ENCODE measurements at places on chromosomes 6 and 20.

DNA sequence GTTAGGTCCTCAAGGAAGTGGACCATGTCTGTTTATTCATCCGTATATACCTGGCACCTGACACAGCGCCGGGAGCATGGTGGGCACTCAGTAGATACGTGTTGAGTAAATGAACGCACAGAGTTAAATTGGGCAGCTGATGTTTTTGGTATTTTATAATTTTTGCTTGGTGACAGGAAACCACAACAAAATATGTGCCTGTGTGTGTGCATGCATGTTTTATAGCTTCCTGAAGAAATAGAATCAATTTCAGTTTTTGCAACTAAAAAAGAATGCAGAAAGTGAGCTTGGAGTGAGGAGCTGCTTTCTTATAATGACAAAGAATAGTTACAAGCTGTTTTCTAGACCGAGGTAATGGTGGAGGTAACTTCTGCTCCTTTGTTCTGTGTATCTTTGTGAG, 91.4 kb downstream of the PLCB4 start:
- DNase-seq, result no peak

- no peak for DNase-seq
These were observed 49.9 kb downstream of the TGM2 start for GRCh38 chr20:38115205-38115604.

GRCh38 chr6:94955156-94955555, 622.2 kb upstream of the MANEA start:
- DNase-seq, result no peak

- DNase-seq, result no peak
These were observed 614.5 kb downstream of the PKHD1 start for GRCh38 chr6:51472745-51473487.

DNA sequence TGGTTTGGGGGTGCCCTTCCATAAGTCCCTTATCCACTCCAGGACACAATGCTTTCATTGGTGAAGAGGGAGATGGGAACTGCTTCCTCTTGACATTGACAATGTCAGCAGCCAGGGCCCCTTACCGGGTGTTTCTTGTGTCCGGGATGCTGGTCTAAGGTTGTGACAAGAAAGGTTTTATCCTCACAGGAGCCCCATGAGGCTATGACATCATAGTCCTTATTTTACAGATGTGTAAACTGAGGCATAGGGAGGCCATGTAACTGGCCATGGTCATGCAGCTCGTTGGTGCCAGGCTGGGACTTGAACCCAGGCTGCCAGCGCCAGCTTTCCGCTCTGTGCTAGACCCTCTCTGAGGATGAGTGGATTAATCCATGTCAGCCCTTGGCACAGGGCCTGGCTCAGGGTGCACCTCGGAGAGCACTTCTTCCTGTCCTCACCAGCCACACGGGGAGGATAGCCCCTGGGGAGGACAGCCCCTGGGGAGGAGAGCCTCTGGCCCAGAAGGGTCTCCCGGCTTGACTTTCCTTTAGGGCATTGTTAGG, 157.3 kb downstream of the SYCP2 start:
- no peak for DNase-seq

Measured in retinal pigment epithelial cell (primary cell).